ENCODE measurements at places on chromosomes 16 and 17.

- no peak for DNase-seq
These were observed 15.4 kb downstream of the KIFC3 start for GRCh38 chr16:57786632-57787518.

- no peak for DNase-seq
These were observed 121.2 kb downstream of the RPTOR start for GRCh38 chr17:80665792-80666191.

- DNase-seq: no peak
These were observed 33.0 kb downstream of the KCNJ16 start for GRCh38 chr17:70107904-70108565.

DNA sequence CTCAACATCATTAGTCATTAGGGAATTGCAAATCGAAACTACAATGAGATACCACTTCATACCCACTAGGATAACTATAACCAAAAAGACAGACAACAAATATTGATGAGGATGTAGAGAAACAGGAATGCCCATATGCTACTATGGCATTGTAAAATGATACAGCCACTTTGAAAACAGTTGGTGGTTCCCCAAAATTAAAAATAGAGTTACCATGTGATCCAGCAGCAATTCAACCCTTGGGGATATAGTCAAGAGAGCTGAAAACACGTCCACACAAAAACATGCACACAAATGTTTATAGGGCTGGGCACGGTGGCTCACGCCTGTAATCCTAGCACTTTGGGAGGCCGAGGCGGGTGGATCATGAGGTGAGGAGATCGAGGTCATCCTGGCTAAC lies 10.0 kb upstream of the PECAM1 start:
- DNase-seq: no peak

DNA sequence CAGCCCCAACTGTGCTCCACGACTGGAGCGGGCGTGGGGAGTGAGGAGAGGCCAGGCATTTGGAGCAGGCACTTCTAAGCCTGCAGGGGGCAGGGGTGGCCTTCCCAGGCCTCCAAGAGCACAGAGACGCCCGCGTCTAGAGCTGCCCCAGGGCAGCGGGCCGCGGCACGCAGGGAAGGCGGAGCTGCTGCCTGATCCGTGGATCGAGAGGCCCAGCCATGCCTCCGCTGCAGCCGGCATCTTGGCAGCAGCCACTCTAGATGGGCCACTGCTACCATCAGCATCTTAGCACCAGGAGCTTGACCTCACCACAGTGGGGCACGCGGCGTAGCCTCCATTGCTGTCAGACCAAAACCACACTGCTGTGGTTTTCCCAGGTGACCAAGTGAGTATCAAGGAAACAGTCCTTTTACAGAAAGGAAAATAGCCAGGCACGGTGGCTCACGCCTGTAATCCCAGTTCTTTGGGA lies 20.4 kb upstream of the WDR45B start:
- DNase-seq: no peak
